ENCODE measurements at places on chromosomes 7 and 10.

DNA sequence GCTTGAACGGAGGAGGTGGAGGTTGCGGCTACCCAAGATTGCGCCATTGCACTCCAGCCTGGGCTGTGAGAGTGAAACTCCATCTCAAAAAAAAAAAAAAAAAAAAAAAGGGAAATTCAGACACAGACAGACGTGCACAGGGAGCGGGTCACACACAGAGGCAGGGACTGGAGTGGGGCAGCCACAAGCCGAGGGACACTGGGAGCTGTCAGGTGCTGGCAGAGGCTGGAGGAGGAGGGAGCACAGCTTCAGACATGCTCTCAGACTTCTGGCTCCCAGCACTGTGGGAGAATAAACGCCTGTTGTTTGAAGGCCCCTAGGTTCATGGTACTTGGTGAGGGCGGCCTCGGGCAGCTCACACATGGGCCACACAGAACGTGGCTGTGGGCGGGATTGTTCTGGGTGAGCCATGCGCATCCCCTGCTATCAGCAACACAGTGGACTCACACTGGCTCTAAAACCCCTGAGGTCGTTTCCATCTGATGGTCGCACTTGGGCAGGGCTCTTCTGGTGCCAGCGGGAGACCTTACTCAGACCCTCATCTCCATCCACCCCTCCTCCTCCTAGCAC, 375.9 kb downstream of the DNAJB6 start:
- DNase-seq: no peak

DNA sequence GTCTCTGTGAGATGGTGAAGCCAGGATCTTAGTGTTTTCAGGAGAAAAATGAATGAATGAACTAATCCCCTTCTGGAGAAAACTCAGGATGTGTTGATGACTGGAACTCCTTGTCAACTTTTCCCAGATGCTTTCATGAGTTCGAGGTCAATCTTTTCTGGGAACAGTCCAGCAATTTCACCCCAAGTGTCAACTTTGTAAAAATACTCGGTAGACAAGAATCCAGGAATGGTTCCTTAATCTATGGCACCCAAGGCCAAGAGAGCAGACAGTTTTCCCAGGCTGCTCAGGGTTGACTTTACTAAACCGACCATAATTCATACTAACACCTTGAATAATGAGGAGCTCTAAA, 31.1 kb upstream of the LYZL1 start:
- DNase-seq: no peak

- no peak for DNase-seq
Observed at GRCh38 chr10:131446171-131446570, 134.7 kb upstream of the TCERG1L start.

GRCh38 chr10:132117146-132117545, 51.4 kb downstream of the JAKMIP3 start:
- DNase-seq: no peak

DNA sequence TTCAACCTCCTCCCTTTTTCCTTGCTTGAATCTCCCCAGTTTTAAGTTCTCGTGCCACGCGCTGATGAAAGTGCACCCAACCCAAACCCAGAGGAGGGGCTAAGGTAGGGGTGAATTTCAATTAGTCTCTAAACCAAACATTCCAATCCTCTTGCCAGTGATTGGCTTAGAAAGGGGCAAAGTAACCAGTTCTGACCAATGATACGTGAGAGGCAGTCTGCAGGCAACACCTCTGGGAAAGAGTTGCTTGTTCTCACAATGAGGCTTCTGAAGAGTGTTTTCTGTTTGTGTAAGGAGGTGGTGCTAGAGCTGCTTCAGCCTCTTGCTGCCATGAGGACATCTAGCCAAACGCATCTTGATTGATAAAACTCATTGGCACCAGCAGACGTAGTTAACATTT, 21.8 kb downstream of the SLC35G1 start:
- peak; percentile 23 for DNase-seq

- peak; percentile 85 for DNase-seq
Observed at GRCh38 chr7:55533050-55533728, 39.1 kb downstream of the VOPP1 start.

DNA sequence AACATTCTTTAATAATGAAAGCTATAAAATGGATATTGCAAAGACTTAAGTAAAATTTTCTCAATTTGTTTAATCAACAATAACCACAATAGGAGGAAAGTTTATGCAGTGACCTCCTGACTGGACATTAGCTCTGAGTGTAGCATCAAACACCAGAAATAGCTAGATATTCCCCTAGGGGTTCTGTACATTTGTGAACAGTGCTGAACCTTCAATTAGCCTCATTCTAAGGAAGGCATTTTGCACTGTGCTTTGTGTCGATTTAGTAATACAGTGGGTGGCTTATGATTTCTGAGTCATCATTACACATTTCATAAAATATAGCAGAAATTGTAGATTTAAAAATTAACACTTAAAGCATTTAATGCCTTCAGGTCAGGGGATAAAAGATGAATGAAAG, 367.3 kb upstream of the PCDH15 start:
- DNase-seq: no peak

- DNase-seq: no peak
Observed at GRCh38 chr10:22662733-22663330, 51.5 kb downstream of the PIP4K2A start.

- peak; percentile 64 for DNase-seq
Observed at GRCh38 chr7:50262916-50263690, 41.4 kb upstream of the IKZF1 start.

DNA sequence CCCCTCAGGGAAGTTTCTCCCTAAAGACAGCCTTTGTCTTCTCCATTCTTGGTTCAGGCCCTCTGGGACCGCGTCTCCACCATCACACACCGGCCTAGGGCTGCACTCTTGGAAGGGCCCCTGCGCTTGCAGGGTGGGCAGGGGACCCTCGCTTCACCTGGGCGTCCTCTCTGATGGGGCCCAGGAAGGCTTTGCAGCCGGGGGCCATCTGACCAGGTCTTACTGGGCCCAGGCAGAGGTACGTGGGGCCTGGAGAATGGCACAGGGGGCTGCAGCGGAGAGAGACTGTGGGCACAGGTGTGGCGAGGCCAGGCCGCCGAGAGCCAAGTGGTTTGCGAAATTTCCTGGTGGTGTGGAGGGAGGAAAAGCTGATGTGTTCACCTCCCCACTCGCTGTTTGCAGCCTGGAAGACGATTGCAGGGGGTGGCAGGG, 44.4 kb downstream of the ALOX5 start:
- no peak for DNase-seq

DNA sequence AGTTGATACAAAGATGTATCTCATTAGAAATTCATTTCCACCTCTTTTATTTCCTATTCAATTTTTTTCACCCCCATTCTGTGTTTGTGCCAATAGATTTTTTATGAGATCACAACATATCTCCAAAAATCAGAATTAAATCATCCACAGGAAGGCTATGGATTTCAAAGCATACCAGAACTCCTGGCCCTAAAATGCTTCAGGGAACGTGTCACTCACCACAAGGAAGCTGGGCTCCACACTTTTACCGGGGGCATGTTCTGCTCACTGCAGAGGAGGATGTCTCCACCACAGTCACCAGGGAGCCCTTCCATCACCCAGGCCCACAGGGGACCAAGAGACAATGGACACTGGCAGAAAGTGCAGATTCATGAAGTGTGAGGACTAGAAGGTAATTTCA, 456.8 kb downstream of the KCNMA1 start:
- DNase-seq: peak; percentile 81

DNA sequence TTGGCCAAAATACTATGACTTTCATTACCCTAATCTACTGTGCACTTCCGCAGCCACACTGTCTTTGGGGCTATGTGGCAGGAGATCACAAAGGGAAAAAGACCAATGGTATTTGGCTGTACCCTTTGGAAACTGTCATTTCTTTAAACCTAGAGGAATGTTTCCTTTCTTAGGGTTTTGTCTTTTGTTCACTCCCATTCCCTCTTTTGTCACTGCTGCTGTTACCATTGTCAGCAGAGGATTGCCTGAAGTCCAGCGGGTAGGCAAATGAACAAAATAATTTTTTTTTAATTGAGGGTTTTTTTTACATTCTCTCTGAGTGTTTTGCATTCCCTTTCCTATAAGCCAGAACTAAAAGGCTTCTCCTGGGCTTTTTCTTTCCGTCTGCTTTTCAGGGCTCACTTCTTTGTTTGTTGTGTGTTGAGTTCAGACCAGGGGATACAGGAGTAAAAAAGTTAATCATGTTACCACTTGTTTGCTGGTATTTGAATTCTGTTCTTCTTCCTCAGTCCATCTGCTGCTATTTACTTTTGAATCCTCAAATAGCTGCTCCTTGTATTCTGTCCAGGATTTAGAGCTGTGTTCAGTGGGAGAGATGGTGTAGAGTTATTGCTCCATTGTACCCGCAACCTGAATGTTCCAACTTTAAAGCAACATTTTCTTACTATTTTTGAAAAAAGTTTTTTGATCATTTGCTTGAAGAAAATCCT, 374.6 kb downstream of the SUGCT start:
- no peak for DNase-seq

GRCh38 chr7:106367018-106367420, 82.2 kb upstream of the NAMPT start:
- DNase-seq: peak; percentile 42

- no peak for DNase-seq
Observed at GRCh38 chr10:19656420-19657042, 159.7 kb upstream of the PLXDC2 start.

- no peak for DNase-seq
Observed at GRCh38 chr10:44913350-44914081, 2.4 kb downstream of the TMEM72 start.

DNA sequence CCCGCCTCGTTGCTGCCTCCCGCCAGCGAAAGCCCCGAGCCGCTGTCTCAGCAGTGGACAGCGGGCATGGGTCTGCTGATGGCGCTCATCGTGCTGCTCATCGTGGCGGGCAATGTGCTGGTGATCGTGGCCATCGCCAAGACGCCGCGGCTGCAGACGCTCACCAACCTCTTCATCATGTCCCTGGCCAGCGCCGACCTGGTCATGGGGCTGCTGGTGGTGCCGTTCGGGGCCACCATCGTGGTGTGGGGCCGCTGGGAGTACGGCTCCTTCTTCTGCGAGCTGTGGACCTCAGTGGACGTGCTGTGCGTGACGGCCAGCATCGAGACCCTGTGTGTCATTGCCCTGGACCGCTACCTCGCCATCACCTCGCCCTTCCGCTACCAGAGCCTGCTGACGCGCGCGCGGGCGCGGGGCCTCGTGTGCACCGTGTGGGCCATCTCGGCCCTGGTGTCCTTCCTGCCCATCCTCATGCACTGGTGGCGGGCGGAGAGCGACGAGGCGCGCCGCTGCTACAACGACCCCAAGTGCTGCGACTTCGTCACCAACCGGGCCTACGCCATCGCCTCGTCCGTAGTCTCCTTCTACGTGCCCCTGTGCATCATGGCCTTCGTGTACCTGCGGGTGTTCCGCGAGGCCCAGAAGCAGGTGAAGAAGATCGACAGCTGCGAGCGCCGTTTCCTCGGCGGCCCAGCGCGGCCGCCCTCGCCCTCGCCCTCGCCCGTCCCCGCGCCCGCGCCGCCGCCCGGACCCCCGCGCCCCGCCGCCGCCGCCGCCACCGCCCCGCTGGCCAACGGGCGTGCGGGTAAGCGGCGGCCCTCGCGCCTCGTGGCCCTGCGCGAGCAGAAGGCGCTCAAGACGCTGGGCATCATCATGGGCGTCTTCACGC, 825 bp downstream of the ADRB1 start:
- no peak for DNase-seq

DNA sequence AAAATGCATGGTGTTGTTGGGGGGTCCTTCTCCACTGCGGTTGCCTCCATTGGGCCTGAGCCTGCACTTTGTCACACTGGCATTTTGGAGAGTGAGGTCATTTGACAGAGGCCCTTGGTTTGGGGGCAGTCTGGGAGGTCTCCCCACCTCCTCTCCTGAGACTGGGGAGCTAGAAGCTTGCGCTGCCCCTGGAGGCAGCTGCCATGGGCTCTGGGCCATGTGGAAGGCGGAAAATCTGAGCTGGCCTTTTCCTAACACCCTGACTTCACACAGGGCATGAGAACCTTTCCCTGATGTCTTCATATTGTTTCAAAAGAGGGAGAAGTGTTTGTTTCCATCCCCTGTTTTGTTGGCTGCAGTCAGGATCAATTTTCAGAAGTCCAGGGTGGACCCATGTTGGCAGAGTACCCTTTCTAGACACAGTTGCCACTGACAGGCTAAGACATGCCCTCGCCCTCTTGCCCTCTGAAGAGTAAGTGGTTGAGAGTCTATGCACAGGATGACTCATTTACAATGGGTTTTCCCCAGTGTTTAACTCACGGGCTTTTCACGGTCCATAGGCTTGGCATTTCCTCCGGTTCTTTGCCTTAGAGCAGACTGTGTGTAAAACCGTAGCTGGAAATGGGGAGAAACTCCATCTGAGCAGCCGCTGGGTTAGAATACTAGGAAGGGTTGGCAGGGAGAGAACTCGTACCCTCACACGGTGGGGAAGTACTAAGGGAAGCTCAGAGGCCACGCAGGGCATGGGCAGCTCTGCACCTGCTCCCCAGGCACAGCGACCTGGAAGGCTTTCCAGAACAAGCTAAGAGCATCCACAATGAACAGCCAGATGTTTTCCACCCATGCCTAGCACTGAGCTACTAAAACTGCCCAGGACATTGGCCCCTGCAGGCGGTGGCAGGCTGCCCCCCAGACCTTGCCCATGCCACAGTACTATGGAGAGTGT, 655.0 kb downstream of the SDK1 start:
- peak; percentile 91 for DNase-seq

GRCh38 chr10:107727767-107728317, 563.3 kb upstream of the SORCS1 start:
- DNase-seq: peak; percentile 50

- DNase-seq: no peak
Observed at GRCh38 chr7:94374721-94375566, 19.8 kb upstream of the COL1A2 start.

DNA sequence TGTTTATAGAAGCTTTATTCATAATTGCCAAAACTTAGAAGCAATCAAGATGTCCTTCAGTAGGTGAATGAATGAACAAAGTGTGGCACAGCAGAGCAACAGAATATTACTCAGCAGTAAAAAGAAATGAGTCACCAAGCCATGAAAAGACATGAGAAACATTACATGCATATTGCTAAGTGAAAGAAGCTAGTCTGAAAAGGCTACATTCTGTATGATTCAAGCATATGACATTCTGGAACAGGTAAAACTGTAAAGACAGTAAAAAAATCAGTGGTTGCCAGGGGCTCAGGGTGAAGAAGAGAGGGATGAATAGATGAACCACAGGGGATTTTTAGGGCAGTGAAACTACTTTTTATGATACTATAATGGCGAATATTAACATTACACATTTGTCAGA, 80.9 kb upstream of the APBB1IP start:
- DNase-seq: peak; percentile 44

- peak; percentile 71 for DNase-seq
Observed at GRCh38 chr7:28179120-28180030, 1.2 kb downstream of the JAZF1 start.
